ENCODE measurements at places on chromosomes 2 and 18.

- DNase-seq, result no peak
These were observed 20.2 kb downstream of the PLCD4 start for GRCh38 chr2:218627939-218628338.

- no peak for DNase-seq
These were observed 125.7 kb upstream of the RND3 start for GRCh38 chr2:150612957-150613710.

DNA sequence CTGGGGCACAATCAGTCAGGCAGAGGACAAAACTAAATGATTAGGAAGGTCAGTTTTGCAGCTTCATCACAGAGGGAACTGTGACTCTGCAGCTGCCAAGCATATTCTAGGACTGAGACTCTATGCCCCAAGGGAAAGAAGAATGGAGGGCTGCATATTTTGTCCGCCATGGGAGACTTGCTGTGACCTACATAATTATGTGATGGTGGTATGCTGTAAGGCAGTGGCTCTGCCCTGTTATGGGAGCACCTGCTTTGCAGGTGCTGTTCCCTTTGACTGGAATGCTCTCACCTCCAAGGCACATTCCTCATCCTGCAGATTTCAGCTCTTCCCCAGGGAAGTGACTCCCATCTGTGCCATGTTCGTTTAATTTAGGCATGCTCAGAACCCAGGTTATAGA, 261.9 kb upstream of the EPHA4 start:
- DNase-seq, result no peak

- DNase-seq, result no peak
These were observed 800.9 kb downstream of the BCL11A start for GRCh38 chr2:59752512-59752911.

GRCh38 chr2:85886590-85886989, 2.2 kb downstream of the ST3GAL5 start:
- peak; percentile 44 for DNase-seq

DNA sequence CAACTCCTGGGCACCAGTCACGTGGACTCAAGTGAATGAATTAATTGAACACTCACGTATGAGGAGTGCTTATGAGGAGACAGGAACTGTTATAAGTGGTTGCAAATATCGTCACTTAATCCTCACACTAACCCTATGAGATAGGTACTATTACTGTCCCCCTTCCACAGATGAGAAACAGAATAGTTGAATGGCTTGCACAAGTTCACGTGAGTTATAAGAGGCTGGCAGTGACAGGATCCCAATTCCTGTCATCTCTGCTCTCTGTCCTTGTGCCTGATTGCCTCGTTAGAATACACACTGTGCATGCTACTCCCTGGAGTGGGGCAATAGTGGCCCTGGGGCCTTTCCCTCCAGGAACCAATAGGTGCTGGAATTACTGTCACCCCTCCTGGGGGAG, 253.5 kb downstream of the DYSF start:
- DNase-seq, result no peak

DNA sequence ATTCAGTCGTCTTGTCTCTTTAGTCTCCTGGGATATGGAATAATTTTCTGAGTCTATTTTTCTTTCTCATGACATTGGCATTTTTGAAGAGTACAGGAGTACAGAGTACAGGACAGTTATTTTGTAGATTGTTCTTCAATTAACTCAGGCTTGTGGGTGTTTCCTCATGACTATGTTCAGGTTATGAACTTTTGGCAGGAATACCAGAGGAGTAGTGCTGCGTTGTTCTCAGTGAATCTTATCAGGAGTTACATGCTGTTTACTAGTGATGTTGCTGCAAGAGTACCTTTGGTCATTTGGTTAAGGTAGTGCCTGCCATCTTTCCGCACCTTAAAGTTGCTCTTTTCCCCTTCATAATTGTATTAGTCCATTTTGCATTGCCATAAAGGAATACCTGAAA, 41.3 kb upstream of the AGFG1 start:
- no peak for DNase-seq

- no peak for DNase-seq
These were observed 244.8 kb downstream of the TWIST2 start for GRCh38 chr2:239092571-239093294.

GRCh38 chr2:175366815-175367214, 185.3 kb upstream of the ATP5MC3 start:
- peak; percentile 3 for DNase-seq

GRCh38 chr2:190970873-190971506, 43.0 kb downstream of the STAT1 start:
- DNase-seq, result no peak

GRCh38 chr2:144006139-144006538, 513.8 kb downstream of the ZEB2 start:
- no peak for DNase-seq

DNA sequence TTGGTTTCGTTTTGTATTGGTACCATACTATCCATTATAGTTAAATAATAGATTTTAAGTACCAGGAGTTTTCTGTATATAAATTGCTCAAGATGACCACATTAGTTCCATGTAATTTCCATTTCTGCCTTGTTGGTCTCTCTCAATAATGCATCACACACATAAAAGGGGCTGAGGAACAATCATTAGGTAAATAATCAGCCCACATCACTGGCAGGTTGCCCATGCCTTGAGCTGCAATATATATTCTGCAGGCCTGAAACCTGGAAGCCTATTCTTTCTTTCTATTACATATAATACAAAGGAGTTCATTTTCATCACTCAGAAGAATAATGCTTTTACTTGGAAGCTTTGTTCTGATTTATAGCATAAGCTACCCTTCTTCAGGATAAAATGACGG, 616.1 kb upstream of the PKDCC start:
- no peak for DNase-seq

- DNase-seq, result no peak
These were observed 72.3 kb downstream of the AFF3 start for GRCh38 chr2:100070078-100070477.

GRCh38 chr2:79750321-79750720, 237.5 kb downstream of the CTNNA2 start:
- DNase-seq, result no peak

DNA sequence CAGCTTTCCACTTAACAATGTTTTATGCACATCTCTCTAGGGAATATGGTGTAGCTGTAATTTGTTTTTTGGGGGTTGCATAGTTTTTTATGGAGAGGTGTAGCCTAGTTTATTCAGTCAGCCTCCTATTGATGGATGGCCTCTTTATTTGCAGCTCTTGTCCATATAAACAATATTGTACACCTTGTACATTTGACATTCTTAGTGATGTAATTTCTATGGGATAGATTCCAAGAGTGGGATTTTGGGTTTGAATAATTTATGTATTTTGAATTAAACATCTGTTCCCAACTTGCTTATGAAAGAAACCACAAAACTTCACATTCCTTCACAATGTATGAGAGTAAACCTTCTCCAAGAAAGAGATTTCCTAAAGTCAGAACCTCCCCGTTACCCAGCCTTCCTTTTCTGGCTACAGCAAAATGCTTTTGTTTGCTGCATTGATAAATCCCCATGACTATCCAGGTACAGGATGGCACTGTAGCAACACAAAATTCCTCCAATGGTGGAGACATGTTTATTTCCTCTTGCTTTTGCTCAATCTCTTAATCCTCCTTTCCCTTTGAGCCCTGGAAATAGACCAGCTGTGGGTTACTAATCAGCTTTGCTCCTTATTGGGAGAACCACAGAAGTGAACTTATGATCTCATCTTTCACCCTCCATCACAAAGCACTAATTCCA, 58.4 kb upstream of the GALR1 start:
- no peak for DNase-seq

DNA sequence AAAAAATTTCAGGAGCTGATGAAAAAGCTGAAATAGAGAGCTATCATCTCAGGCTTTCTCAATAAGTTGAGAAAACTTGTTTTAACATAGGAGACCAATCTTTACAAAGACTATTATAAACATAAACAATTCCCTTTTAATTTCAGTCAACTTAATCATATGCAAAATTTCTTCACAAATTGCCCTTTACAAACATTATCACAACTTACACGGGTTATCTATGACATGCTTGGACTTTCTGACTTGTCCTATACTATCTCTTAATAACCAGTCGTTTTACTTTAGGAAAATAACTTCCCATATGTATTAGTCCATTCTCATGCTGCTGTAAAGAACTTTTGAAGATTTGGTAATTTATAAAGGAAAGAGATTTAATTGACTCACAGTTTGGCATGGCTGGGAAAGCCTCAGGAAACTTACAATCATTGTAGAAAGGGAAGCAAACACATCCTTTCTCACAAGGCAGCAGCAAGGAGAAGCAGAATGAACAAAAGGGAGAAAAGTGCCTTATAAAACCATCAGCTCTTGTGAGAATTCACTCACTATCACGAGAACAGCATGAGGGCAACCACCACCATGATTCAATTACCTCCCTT, 1583.7 kb upstream of the CELF4 start:
- DNase-seq, result no peak

DNA sequence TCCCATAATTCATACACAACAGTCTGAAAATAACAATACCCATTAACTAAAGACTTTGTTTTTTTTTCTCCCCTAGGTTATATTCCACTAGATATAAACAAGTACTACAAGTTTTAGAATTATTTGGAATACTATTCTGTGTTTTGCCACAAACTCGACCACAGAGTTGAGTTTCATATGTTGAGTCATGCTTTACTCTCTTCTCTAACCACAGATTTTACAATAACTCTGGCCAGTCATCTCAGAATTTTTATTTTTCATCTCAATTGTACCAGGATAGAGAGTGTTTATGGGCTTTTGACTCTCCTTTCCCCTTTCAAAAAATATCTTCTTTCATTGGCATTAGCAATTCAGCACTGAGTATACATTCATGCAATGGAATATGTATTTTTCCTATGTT, 348.7 kb upstream of the GALNT5 start:
- no peak for DNase-seq

DNA sequence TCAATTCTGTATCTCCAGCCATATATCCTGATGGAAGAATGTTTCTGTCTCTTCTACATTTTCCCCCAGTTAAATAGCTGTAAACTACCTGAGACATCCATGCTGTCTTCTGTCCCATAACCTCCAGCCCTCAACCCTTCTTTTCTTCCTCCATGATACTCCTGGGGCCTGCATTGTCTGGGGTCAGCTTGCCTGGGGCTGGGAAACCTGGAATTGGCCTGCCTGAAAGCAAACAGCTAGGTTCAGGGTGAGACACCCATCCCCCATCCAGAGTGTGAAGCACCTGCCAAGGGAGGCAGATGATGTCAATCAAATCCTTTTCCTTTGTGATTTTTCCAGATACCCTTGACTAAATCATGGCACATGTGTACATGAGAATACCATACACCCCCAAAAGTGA, 313.7 kb upstream of the MGAT5 start:
- DNase-seq, result no peak

- DNase-seq, result no peak
These were observed 4.7 kb downstream of the CREB1 start for GRCh38 chr2:207534417-207534816.

DNA sequence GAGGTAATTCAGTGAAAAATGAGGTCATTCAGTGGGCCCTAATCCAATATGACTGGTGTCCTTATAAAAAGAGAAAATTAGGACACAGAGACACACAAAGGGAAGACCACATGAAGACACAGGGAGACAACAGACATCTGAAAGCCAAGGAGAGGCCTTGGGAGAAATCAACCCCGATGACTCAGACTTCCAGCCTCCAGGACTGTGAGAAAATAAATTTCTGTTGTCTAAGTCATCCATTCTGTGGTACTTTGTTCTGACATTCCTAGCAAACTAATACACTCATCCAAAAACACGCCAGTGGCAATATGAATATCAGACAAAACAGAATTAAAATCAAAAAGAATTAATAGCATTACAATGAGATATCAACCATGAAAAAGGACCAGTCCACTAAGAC, 303.7 kb downstream of the SS18 start:
- no peak for DNase-seq

GRCh38 chr18:47912343-47912742, 18.1 kb downstream of the SMAD2 start:
- no peak for DNase-seq

DNA sequence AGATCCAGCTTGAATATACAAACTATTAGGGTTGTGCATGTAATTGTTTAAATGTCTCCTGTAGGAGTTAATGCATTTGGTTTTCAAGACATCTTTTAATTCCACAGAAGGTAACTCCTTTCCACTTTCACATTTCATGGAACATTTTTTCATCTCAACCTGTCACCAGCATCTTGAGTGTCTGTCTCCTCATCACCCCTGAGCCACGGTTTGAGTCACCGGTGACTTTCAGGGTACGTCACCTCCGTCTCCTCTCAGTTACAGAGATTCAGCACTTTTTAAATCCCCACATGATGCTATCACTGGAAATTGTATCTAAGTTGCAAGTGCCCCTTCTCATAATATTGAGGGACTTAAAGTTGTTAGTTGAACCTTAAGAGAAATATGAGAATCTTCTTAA, 25.3 kb downstream of the GPR55 start:
- peak; percentile 50 for DNase-seq

DNA sequence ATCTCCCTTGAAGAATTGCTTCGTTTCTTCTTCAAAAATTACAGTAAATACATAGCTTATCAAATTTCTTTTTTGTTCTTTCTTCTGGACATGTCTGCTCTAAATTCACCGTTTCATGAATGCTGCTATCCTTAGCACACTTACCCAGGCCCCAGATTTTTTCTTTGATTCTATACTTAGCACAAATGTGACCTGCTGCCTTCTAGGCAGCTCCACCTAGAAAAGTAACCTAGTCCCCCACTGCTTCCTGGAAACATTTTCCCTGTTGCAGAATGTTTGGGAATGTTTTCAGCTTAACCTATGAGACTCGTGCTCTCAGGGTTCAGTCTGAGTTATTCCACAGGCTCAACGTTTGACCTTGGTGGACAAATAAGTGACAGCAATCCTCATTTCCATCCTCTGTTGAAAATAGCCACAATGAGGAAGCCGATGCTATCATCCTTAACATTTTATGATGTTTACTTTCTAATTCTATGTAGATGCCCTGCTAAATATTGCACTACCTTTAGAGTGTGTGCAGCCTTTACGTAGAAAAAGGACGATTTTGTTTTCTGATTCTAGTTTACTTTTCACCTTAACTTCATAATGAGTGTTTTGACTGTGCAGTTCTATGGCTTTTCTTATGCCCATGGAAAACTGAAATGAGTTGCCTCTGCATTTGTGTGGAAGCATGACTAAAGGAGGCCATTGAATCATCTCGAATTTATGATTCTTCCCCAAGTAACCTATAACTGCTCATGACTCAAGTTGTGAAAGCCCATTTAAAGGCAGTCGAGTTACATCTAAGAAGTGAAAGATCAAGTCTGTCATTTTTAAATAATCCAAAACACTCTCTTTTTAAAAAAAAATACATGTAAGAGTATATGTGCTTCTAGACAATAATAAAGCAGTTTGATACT, 47.7 kb downstream of the TMEM182 start:
- no peak for DNase-seq

- no peak for DNase-seq
These were observed 305.9 kb upstream of the SALL3 start for GRCh38 chr18:78673516-78674321.

GRCh38 chr2:69145204-69145603, 132.2 kb downstream of the ANTXR1 start:
- no peak for DNase-seq

Data from stimulated activated CD4-positive, alpha-beta T cell treated with anti-CD3 and anti-CD28 coated beads, Interleukin-12 subunit alpha, Interleukin-12 subunit beta, amount 100 ng/mL, for 48 hours (primary cell).